Foreskin keratinocyte (primary cell): ENCODE measurements at places on chromosomes 7 and 10.

DNA sequence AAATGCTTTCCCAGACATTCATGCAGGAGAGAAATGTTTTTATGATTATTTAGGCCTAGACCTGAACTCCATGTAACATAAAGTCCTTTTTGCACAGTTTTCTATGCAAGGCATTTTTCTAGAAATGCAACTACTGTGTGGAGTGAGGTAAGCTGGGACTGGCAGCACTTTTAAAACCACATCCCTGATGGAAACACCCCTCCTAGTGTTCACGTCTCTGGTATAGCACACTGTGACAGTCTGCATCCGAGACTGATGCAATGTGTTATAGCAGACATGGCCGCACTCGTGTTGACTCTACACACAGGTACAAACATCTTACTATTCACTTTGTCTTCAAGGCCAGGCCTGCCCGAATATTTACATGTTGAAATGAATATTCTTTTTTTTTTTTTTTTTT lies 19.3 kb upstream of the ERCC6 start:
- no peak for DNase-seq

DNA sequence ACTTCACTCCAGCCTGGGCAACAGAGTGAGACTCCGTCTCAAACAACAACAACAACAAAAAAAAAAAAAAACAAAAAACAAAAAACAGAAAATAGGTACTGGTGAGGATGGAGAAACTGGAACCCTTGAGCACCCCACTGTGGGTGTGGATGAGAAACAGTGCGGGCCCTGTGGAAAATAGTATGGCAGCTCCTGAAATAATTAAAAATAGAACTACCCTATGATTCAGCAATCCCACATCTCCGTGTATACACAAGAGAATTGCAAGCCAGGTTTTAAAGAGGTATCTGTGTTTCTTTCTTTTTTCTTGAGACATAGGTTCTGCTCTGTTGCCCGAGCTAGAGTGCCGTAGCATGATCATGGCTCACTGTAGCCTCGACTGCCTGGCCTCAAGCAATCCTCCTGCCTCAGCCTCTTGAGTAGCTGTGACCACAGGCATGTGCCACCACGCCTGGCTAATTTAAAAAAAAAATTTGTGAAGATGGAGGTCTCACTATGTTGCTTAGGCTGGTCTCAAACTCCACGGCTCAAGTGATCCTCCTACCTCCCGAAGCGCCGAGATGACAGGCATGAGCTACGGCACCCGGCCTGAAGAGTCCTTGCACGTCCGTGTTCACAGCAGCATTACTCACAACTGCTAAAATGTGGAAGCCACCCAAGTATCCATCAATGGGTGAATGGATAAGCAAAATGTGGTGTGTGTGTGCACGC lies 39.5 kb downstream of the EBF3 start:
- no peak for DNase-seq

- DNase-seq = no peak
Observed at GRCh38 chr7:68963552-68963951, 634.7 kb upstream of the AUTS2 start.

DNA sequence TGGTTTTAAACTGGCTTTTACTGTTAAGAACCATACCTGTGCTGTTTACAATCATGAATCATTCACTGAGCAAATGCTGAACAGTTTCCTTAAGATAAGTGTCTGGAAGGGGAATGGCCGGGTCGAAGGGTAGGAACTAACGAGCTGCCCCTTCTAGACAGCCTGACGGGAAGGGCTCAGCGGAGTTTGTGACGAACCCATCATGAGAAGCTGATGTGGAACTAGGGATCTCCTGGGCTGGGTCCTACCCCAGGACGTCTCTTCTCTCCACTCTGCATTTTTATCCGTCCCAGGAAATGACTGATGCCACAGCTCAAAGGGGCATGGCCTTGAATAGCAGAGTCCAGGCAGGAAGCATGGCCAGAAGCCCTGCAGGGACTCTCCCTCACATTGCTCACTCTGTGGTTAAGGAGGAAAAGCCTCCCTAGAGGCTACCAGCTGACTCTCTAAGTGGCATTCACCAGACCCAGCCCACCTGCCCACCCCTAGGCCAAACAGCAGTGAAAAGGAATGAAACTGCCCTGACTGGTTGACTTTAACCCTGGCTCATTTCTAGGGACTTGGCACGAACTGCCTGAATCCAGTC lies 112.0 kb downstream of the PFKFB3 start:
- no peak for DNase-seq

DNA sequence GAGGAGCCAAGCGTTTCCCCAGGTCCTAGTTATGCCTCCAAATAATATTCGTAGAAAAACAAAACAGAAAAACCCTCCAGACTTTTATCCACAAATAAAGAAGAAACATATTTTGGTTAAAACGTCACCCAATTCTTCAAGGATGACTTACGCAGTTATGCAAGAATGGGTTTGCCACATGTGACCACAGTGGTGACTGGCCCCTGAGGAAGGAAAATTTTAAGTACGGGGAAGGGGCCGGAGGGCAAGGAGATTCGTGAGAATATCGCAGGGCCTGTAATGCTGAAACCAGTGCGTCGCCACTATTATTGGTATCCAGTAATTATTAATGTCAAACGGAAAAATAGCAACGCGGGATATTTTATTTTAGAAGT lies 537 bp upstream of the MRPS24 start:
- peak; percentile 77 for DNase-seq

DNA sequence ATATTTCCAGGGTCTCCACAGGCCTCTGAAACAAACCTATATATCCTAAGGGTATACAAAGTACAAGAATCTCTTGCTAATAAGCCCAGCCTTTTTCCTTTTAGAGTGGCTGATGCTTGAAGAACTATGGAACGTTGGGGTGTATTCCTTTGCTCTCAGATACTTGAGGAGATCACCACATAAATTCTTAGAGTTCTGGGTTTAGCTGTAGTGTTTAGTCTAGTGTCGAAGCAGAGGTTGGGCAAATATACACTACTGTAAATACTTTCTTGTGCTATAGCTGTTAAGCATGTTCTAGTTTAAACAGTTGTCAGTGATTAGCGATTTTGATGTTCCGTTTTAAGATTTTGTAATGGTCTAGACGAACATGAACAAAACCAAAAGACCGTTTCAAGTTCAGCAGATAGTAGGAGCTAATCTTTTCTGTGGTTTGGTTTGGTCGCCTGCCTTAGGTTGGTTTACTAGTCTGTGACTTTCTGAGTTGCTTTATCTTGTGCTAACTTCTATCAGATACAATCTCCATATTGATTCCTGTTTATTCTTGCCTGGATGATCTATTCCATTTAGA lies 229.6 kb downstream of the NSUN6 start:
- DNase-seq = no peak

DNA sequence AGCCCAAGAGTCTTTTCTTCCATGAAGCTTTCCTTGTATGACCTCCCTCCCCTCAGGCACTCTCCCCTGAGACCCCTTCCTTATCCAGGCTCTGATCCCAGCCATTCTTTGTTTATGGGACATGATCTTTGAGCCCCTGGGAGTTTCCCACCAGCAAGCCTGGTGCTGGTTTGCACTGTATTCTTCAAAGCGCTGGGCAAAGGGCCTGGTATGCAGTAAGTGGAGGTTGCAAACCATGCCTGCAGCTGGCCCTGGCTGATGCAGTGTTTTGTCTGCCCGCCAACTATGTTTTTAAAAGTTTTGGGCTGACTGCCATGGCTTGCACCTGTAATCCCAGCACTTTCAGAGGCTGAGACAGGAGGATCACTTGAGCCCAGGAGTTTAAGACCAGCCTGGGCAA lies 6.8 kb upstream of the NODAL start:
- DNase-seq = no peak

- DNase-seq = peak; percentile 18
Observed at GRCh38 chr7:129664029-129665012, 52.8 kb downstream of the NRF1 start.

GRCh38 chr10:27948186-27948585 lies 50.7 kb downstream of the ODAD2 start:
- no peak for DNase-seq

DNA sequence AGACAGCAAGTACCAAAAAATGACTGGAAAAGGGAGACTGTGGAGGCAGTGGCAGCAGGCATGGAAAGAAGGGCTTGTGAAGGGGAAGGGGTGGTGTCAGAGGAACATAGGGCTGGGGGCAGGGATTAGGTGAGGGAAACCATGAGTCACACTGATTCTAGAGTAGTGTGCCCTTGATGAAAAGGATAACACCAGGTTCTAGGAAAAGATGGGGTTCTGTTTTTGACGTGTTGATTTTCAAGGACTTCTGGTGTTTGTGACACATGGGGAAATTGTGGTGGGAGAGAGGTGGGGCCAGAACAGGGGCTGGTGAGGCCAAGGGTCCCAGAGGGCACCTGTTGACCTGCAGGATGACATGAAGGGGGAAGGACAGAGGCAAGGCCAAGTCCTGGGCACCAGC lies 57.1 kb downstream of the FIGNL1 start:
- no peak for DNase-seq

DNA sequence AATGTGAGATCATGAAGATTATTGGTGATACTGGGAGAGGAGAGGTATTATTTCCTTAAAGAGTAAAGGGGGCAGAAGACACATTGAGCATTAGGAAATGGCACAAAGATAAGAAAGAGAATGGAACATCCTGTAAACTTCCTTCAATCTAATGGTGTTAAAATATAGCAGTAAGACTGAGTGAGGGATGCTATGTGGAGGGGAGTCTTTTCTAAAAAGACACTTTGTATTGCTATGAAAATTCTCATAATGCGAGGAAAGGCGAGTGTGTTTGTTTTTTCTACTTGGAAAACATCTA lies 405.2 kb downstream of the ARL4A start:
- no peak for DNase-seq

DNA sequence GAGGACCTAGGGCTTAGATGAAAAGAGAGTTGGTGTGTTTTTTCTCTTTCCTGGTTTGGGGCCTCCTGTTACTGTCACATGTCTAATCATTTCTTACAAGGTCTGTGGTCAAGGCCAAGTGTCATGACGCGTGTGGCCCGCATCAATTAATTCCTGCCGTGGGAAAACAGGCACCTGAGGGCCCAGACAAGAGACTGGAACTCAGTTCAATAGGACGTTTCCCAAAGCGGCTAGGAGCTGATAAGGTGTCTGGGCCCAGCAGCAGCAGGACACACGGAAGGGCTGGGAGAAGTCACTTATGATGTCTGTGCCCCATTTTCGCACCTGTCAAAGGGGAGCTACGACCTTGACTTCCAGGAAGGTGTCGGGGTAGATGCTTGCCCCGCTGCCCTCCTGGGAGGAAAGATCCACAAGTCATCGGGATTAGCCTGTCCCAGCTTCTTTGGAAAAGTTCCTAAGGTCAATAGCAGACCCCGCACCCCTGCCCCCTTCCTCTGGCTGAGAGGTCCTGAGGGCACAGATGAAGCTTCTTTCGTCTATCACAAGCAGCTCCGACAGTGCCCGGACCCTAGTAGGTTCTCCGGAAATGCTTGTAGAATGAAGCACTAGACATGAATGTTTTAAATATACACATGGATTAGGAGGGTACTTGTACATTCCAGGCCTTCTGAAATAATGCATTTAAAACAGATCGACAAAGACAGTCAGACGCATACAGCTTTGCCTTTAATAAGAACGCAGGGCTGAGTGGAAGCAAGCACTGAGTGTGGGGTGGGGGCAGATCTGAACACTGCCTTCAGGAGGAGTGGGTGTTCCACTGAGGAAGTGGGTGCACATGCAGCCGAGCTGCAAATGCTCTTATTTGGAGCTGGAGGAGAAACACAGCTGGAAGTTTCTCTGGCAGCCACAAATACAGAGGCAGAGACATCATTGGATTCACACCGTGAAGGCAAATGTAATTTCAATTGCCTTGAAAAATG lies 237.5 kb upstream of the GRB10 start:
- no peak for DNase-seq

GRCh38 chr10:71727738-71728737 lies 8.5 kb upstream of the C10orf105 start:
- no peak for DNase-seq

- no peak for DNase-seq
Observed at GRCh38 chr10:129709627-129710509, 242.8 kb downstream of the MGMT start.

- DNase-seq = no peak
Observed at GRCh38 chr10:52447931-52448353, 133.9 kb downstream of the DKK1 start.

- no peak for DNase-seq
Observed at GRCh38 chr10:30553018-30553625, 76.4 kb downstream of the LYZL2 start.

DNA sequence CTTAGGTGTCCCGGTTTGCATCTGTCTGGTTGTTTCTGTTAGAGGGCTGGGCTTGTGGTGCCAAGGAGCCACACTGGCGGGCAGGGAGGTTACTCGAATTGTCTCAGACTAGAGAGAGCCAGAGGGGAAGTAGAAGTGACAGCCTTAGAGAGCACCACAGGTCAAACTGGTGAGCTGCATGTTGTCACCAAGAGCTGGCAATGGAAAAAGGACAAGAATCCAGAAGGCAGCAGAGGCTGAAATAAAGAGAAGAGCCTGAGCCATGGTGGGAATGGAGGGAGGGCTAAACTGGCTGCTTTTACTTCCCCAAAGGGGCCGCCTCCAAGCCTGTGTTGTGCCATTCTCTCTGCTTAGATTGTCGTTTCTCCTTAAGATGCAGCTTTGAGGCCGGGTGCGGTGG lies 31.1 kb upstream of the RHBDD2 start:
- no peak for DNase-seq

GRCh38 chr10:105700218-105700617 lies 1059.1 kb downstream of the SORCS3 start:
- no peak for DNase-seq

GRCh38 chr7:130419658-130420057 lies 21.2 kb downstream of the CEP41 start:
- peak; percentile 51 for DNase-seq

DNA sequence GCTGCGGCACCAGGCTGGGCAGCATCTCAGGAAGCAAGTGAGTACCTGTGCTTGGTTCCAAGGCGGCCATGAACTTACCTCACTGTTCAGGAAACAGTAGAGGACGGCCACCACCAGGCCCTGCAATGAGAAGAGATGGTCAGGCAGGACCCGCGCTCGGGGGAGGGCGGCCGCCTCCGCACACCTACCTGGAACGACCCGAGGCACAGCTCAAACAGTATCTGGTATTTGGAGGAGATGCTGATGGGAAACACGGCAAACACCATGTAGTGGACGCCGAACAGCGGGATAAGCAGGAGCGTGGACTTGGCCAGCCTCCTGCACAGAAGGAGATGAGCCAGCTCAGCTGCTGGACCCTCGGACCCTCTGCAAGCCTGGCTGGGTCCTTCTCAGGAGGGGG lies 112.9 kb downstream of the VIPR2 start:
- DNase-seq = no peak

DNA sequence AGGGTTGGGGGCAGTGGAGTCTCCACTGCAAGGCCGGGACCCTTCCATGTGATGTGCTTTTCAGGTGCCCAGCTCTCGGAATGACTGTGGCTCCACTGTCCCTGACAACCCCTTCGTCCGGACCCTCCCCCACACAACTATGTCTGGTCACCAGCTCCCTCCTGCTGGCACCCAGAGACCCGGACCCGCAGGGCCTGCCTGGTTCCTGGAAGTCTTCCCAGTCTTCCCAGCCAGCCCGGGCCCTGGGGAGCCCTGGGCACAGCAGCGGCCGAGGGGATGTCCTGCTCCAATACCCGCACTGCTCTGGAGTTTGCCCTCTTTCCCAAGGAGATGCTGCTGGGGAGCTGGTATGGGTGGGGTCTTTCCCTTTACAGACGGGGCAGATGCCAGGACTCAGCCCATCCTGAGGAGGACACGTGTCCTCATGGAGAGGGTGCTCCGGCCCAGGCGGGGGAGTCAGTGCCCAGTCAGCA lies 5.5 kb downstream of the ATP6V0E2 start:
- DNase-seq = no peak
